Mesothelial cell of epicardium (in vitro differentiated cells): ENCODE measurements at places on chromosomes 13 and 19. TPM values are rescaled to one million over a fixed set of nuclear protein-coding genes. Genes with fewer than 3 reads are reported as not detected.

- no peak for DNase-seq
Measured at GRCh38 chr19:45302416-45302815, 20.3 kb downstream of the CKM start.

GRCh38 chr13:99962242-99962641, 9.3 kb downstream of the ZIC5 start:
- DNase-seq = no peak

TRPC4 gene
- total RNA-seq = 7.5 to 9.1 TPM (median 8.0 TPM) in 3 replicates

ZSCAN4 gene
- total RNA-seq = not detected in 3 replicates

SBNO2 gene
- total RNA-seq = 48.5 to 56.1 TPM (median 53.0 TPM) in 3 replicates

SIGLEC5 gene
- total RNA-seq = not detected in 3 replicates

OR4F17 gene
- not detected in 3 replicates for total RNA-seq

GRCh38 chr13:24922387-24922744, 158.4 kb downstream of the RNF17 start:
- DNase-seq = no peak

ZNF626 gene
- 30.2 to 34.6 TPM (median 30.3 TPM) in 3 replicates for total RNA-seq

DNA sequence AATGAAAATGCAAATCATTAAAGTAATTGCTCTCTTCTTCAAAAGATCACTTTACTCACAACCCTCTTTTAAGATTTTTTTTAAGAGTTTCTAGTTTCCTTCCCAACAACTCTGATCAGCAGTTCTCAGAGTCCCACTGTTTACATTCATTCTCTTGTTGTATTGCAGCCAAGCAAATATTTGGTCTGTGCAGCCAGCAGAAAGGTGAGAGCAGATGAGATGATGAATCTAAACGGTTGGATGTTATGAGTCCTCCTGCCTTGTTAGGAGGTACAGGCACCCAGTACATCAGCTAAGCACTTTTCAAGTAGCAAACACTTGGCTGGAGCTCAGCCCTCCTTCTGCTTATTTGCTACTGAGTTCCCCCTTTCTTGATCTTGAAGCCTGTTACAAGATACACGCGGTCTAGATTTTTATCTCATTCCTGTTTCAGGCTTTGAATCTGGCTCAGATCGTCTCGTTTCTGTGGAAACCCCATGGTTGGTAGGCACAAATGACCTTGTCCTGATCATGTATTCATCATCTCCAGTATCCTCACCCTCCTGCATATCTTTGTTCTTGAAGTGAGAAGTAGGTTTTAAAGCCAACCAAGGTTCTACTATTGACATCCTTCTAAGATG, 300.7 kb downstream of the DCT start:
- DNase-seq = no peak

S1PR4 gene
- not detected in 3 replicates for total RNA-seq

C2CD4C gene
- total RNA-seq = 7.8 to 8.1 TPM (median 7.9 TPM) in 3 replicates

LRRC4B gene
- 15.2 to 16.9 TPM (median 16.3 TPM) in 3 replicates for total RNA-seq

DNA sequence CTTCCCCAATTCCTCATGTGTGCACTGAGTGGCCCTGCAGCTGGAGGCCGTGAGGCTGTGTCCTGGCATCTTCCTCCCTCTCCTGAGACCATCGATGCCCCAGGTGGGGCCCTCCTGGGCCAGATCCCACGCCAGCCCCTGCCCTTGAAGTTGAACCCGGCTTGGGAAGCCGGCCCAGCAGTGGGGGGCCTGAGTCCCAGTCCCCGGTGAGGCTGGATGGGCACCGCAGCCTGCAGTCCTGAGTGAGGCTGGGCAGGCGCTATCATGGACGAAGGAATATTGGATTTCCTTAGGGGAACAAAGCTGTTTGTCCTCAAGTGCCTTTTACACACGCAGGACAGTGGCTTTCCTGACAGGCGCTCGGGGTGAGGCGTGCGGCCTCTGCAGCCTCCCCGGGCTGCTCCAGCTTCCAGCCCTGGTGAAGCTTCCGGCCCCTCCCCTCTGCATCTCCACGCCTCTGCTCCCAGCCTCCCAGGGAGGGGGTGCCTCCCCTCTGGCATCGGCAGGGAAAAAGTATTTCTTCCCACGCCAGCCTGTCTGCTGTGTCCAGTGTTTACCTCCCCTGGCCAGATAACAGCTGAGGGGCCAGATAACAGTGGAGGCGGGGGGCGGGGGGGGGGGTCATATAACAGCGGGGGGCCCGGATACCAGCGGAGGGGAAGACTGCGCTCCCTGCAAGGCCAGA, 159.5 kb downstream of the KDM4B start:
- DNase-seq = peak; percentile 61

DNA sequence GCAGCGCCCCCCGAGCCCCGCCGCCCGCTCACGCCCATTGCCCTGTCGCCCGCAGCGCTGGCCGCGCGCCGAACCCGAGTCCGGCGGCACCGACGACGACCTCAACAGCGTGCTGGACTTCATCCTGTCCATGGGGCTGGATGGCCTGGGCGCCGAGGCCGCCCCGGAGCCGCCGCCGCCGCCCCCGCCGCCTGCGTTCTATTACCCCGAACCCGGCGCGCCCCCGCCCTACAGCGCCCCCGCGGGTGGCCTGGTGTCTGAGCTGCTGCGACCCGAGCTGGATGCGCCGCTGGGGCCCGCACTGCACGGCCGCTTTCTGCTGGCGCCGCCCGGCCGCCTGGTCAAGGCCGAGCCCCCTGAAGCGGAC, 518 bp downstream of the KLF2 start:
- DNase-seq = no peak

DNA sequence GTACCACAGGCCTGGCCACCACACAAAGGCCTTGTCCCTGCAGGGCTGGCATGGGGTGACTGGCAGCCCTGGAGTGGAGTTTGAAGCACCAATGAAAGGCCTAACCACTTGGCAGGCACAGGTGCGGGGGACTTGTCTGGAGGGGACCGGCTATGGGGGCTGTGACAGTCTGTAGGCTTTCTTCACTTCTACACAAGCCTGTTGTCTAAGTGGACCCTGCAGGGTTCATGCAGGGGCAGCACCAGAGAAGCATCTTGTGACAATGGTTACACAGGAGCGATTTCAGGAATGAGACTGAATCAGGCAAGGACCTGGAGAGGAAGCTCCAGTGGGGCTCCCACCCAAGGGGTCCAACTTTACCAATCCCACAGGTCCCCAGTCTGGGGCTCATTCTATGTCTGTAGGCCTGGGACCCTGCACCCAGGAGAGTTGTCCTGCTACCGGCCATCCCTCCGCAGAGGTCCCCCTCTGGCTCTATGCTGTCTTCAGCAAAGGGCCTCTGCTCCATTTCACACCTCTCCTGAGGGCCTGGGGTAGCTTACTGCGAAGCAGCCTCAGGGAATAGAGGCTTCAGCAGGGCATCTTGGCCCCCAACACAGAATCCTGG, 2.3 kb upstream of the ZNF837 start:
- DNase-seq = no peak

DNA sequence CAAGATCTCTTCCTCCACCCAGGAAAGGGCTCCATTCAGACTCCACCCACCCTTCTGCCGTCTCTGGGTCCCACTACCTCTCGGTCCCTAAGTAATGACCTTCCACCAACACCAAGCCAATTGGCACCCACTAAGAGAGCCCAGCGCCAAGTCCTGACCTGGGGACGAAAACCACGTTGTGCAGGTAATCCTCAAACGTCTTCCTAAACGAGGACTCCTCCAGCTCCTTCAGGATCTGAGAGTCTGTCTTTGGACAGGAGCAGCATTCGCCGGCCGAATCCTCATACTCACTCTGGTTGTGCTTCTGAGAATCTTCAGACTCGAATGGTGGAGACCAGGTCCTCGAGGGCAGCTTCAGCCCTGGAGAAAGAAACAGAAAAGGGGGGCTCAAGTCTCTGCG, 83.1 kb downstream of the ZNF557 start:
- no peak for DNase-seq

SLAIN1 gene
- total RNA-seq = 32.8 to 33.4 TPM (median 32.9 TPM) in 3 replicates

DNA sequence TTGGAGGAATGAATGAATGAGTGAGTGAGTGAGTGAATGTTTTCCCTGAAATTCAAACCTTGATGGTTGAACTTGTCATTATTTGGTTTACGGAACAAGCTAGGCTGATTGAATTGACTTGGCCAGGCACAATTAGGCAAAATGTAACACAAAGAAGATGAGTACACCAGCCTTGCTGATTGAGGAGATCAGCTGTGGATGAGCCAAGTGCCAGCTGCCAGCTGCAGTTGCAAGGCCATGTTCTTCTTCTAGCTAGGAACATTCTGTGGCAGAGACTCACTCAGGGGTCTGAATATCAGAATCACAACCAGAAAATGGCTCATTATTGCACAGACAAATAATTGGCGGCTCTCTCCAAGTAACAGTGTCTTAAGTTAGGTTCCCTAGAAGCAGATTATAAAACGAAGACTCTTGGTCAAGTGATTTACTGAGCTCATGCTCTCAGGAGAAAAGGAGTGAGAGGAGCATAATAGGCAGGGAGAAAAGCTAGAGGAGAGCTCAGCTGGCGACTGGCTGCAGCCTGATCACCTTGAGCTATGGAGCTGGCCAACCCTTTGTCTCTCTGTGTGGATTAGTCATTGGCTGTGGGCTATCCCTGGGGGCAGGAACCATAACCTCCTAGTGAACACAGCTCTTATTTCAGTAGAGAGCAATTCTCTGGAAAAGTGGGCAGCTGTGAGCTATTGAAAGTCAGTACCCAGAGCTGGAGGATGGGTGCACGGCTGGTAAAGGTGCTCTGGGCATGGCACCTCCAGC, 225.3 kb upstream of the SERP2 start:
- DNase-seq = no peak

ZSCAN22 gene
- total RNA-seq = 3.6 to 3.8 TPM (median 3.7 TPM) in 3 replicates

LSM4 gene
- 112 to 119 TPM (median 114 TPM) in 3 replicates for total RNA-seq

- peak; percentile 67 for DNase-seq
Measured at GRCh38 chr13:112943309-112944125, 25.5 kb upstream of the MCF2L start.

CRX gene
- total RNA-seq = not detected in 3 replicates

PSENEN gene
- 45.2 to 54.9 TPM (median 45.7 TPM) in 3 replicates for total RNA-seq

DNA sequence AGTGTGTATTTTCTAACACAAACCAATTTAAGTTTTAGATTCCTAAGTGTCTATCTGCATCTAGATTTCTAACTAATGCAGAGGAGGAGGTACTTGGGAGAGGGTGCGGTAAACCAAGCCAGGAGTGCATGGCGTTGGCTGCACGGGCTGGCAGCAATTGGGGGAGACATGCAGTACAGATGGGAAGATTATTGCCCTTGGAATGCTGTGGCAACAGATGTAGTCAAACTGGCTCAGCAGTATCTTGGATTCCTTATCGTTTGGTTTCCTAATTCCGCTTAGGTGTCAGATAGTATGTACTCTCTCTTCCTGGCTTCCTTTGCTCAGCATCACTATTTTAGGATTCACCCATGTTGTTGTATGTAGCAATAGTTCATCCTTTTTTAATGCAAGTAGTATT, 29.4 kb upstream of the STK24 start:
- DNase-seq = no peak

SYCN gene
- total RNA-seq = not detected in 3 replicates

TNNT1 gene
- 47.5 to 57.5 TPM (median 48.9 TPM) in 3 replicates for total RNA-seq

DNA sequence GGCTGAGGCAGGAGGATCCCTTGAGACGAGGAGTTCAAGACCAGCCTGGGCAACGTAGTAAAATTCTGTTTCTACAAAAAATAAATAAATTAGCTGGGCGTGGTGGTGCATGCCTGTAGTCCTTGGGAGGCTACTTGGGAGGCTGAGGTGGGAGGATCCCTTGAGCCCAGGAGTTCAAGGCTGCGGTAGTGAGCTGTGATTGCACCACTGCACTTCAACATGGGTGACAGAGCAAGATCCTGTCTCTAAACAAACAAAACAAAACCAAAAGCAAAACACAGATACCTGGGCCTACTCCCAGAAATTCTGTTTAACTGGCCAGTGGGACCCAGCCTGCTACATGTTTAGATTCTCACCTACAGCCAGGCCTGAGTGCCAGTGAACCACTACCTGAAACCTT, 74.6 kb upstream of the MEDAG start:
- no peak for DNase-seq

- DNase-seq = no peak
Measured at GRCh38 chr13:26382835-26383234, 128.9 kb downstream of the CDK8 start.

- DNase-seq = no peak
Measured at GRCh38 chr19:41206926-41207750, 11.9 kb upstream of the AXL start.

DNA sequence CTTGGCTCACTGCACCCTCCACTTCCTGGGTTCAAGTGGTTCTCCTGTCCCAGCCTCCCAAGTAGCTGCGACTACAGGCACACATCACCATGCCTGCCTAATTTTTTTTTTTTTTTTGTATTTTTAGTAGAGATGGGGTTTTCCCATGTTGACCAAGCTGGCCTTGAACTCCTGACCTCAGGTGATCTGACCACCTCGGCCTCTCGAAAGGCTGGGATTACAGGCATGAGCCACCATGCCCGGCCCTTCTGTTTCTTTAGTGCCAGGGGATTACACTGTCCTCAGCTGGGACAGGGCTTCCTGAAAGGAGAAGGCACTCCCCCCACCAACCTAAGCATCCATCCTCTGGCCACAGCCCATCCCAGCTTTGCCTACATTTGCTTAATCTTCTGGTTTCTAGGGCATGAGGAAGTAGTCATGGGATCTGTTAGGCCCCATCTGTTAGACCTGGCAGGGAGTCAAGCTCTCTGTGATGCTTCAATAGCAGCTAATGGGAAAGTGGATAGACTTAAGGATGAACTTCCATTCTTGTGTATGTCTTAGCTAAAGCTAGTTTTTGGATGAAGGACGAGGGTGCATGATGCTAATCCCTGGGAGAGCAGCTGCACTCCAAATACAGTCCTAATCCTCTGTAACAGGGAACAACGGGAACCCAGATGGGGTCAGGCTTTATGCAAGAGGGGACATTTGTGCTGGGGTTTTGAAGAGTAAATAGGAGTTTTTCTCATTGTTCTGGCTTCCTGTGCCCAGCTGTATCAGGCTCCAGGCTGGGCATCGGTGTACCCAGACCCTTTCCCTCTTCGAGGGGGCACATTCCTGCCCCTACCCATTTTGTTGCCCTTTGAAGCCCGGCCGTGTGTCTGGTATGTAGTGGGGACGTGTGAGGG, 2.6 kb downstream of the VAV1 start:
- no peak for DNase-seq

PSG11 gene
- not detected in 3 replicates for total RNA-seq

DNA sequence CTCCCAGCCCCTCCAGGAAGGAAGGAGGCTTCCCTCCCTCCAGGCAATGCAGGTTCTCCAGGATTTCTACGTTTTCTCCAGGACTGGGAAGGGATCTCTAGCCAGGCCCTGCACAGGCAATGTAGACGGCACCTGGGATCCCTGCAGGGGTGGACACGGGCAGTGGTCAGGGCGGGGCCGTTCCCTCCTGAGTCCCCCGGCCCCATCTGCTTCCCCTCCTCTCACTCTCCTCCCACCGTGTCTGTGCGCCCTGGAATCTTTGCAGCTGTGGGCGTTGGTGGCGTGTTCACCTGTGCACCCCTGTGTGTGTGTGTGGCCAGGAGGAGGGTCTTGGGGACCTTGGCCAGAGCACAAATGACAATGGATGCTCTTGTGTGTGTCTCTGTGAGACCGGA, 10.0 kb downstream of the NRTN start:
- DNase-seq = no peak

GRCh38 chr19:5808120-5808816, 3.4 kb downstream of the NRTN start:
- no peak for DNase-seq

- no peak for DNase-seq
Measured at GRCh38 chr13:19960653-19960976, 2.1 kb downstream of the ZMYM2 start.

GRCh38 chr13:88862095-88862620, 1191.0 kb downstream of the SLITRK5 start:
- DNase-seq = no peak

CHERP gene
- total RNA-seq = 73.2 to 80.5 TPM (median 78.4 TPM) in 3 replicates

GRCh38 chr13:44537248-44537647, 38.9 kb downstream of the TSC22D1 start:
- no peak for DNase-seq

NKPD1 gene
- total RNA-seq = 0.54 to 1.1 TPM (median 0.71 TPM) in 3 replicates
